NCI-H2227 treated with DMSO at 0.1 percent for 48 hours (cell line): ENCODE measurements at places on chromosomes 1 and 21.

DNA sequence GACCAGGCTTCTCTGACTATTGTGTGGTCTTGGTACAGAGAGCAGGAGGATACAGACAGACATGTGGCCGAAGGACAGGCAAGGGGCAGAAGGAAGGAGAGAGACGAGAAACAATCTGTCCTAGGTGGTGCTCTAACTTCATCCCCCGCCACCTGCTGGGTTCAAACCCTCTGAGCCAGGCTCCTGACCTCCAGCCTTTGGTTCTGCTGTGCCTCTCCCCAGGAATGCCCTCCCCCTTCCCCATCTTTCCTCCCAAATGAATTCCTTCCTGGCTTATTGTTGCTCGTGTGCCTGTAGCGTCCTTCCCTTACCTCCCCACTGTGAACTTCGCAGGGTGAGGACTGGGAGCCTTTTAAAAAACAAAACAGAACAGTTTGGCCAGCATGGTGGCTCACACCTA lies 5.4 kb downstream of the TCEA3 start:
- no peak for DNase-seq

- no peak for DNase-seq
Measured at GRCh38 chr1:117821382-117821755, 108.1 kb downstream of the GDAP2 start.

- DNase-seq, result no peak
Measured at GRCh38 chr1:41418857-41419583, 57.8 kb downstream of the FOXO6 start.

DNA sequence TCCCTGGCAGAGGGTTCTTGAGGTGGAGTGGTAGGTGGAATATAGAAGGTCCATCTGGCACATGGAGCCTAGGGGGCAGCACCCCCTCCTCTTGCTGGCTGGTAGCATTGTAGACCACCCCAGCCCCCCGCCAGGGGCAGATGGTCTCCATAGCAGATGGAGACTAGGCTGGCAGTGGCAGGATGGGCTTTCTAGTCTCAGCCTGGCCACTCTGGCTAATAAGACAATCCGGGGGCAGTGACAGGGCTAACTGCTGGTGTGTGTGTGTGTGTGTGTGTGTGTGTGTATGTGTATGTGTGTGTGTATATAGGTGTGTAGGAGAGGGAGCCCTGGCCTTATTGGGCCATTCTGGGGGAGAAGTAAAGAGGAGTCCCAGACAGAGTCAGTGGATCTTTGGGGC lies 16.1 kb downstream of the UTP11 start:
- DNase-seq, result no peak

GRCh38 chr1:194067772-194068171 lies 881.4 kb upstream of the B3GALT2 start:
- DNase-seq, result no peak

GRCh38 chr1:236560213-236560771 lies 36.5 kb downstream of the LGALS8 start:
- no peak for DNase-seq

DNA sequence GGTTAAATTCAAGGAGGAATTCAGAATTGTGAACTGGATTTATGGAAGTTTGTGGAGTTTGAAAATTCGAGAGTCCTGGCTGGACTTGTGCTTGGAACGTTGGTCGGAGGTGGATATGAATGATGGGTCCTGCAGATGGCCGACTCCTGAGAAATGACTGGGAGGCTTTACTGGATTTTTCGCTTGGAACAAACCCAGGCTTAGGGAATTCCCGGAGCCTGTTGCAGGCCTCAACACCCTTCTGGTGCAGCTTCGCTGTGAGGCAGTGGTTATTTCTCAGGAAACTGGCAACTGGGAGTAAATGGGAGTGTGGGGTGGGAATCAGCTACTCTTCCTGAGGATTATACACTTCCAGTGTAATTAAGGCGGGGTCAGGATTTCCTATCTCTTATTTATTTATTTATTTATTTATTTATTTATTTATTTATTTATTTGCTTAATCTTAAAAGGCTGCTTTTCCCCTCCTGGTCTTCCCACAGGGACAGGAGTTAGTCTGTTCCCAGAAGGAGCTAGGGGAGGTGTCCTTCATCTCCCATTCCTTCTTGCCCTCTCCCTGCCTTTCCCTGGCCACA lies 21.1 kb downstream of the MAPKAPK2 start:
- DNase-seq, result no peak

DNA sequence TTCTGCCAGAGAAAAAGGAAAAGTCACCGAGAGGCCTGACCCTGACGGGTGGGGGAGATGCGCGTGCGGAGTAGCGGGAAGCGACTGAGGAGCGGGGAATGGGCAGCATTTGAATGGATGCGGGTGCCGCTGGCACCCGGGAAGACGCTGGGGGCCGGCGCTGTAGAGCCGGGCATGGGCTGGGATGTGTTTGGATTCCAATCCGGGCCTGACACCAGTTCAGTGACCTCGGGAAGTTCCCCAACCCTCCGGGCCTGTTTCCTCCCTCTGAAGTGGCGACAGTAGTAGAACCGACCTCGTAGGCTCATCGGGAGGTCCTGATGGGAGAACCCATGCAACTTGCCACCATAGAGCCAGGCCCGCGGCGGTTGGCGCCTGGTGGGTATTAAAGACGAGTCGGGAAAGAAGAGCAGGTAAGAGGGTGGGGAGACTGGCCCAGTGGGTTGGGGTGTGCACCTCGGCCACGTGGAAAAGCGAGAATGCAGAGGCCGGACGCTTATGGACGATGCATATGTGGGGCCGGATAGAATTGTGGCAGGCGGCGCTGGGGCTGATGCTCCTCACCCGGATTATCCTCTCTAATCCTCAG lies 642 bp upstream of the SLC16A1 start:
- no peak for DNase-seq
